ENCODE measurements at places on chromosomes 5 and 9. TPM values are rescaled to one million over a fixed set of nuclear protein-coding genes. Genes with fewer than 3 reads are reported as not detected.

Gene GGTA1
- total RNA-seq = not detected

Gene DROSHA
- total RNA-seq = 73.5 TPM

Gene CCNO
- total RNA-seq = 12.1 TPM

Gene IFNA21
- total RNA-seq = not detected

- no peak for DNase-seq
- no peaks in the 10 kb centered on the region for H3K36me3 ChIP-seq
- H3K27me3 ChIP-seq = no peaks in the 10 kb centered on the region
Measured at GRCh38 chr9:38347946-38348345, 44.6 kb upstream of the ALDH1B1 start.

DNA sequence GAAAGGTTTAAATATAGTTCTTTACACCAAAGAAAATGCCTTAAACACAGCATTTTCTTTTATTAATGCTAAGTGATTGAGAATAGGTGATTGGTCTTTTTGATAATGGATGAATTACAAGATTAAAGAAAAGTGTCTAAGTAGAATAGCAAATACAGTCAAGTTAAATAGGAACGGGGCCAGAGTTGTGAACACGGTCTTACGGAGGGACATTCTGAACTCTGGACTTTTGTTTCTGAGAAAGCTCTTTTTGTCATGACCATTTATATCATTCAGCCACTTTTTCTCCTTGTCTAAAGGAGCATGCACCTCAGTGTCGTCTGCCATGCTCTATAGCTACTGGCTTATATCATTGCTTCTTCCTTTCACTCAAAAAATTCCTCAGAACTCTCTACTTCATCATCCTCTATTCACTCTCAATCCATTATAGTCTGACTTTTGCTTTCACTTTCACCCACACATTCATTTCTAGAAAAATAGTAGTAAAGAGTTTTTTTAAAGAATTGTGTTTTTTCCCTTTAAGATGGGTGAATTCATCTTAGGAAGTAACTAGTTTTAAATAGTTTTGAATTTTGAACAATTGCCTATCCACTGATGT, 263.0 kb upstream of the FBXL7 start:
- H3K4me1 ChIP-seq = no peaks in the 10 kb centered on the region
- H3K4me3 ChIP-seq = no peak overlapping the region
- H3K27ac ChIP-seq = no peak overlapping the region
- no peaks in the 10 kb centered on the region for H3K36me3 ChIP-seq
- no peaks in the 10 kb centered on the region for H3K27me3 ChIP-seq
- no peak for DNase-seq

- H3K27ac ChIP-seq = no peak overlapping the region
- H3K27me3 ChIP-seq = no peaks in the 10 kb centered on the region
Measured at GRCh38 chr5:16563686-16564085, 53.1 kb downstream of the RETREG1 start.

GRCh38 chr9:113614843-113615648, 151.5 kb downstream of the RGS3 start:
- peaks cover 14% of the 10 kb centered on the region for H3K4me1 ChIP-seq
- no peak overlapping the region for H3K27ac ChIP-seq
- no peak overlapping the region for H3K4me3 ChIP-seq
- H3K36me3 ChIP-seq = no peaks in the 10 kb centered on the region
- no peak for DNase-seq
- H3K27me3 ChIP-seq = no peaks in the 10 kb centered on the region

DNA sequence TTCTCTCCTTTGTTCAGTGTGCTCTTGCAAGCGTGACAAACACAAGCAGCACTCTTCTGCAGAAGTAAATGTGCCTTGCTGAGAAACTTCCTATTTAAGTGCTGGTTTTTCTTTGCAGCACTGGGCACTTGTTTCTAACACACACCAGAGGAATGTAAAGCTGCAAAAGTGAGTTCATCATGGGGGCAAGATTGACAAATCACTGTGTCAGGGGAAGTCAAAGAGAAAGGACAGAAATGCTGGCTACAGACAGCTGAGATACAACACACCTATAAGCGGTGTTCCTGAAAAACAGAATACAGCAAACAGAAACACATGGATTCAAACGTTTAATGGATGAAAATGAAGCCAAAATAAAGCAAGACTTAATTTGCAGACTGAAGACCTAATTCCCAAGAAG, 19.6 kb downstream of the ROR2 start:
- H3K27ac ChIP-seq = no peak overlapping the region
- no peak overlapping the region for H3K4me3 ChIP-seq
- no peak for DNase-seq

DNA sequence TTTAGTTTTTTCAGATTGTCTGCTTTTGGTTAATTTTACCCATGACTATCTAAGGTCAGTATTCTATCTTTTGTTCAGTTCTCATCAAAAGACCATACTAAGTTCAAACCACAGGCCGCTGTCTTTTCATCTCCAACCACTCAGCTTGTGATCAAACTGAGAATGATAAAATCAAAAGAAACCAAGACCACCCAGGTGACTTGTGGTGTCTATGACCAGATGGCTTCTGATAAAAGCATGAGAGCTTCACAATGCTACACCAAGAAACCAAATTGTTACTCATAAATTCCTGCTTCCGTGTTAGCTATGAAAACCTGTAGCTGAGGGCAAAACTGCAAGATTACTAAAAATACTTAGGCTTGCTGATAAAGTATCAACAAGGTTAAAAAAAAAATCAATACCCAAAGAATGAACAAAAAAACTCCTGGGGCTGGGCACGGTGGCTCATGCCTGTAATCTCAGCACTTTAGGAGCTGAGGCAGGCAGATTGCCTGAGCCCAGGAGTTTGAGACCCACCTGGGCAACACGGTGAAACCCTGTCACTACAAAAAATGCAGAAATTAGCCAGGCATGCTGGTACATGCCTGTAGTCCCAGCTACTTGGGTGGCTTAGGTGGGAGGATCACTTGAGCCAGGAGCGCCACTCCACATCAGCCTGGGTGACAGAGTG, 25.8 kb upstream of the GPX8 start:
- no peak overlapping the region for H3K27ac ChIP-seq
- no peaks in the 10 kb centered on the region for H3K4me1 ChIP-seq
- H3K36me3 ChIP-seq = no peaks in the 10 kb centered on the region
- DNase-seq = no peak
- no peak overlapping the region for H3K4me3 ChIP-seq
- peaks cover 11% of the 10 kb centered on the region for H3K27me3 ChIP-seq

DNA sequence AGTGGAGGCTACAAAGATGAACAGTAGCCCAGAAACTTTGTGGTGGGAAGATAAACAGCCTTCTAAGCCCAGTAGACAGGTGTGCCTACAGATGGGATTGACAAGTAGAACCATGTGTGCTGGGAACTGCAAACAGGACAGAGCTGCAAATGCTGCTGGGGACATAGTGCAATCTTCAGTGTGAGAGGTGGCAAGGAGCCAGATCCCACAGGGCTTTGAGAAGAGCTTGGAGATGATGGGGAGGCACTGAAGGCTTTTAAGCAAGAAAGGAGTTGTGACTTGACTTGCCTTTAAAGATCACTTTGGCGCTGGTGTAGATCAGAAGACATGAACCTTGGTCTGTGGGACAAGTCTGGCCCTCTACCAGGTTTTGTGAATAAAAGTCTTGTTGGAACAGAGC, 675.2 kb downstream of the ACTL7B start:
- no peak for DNase-seq
- no peaks in the 10 kb centered on the region for H3K36me3 ChIP-seq
- no peak overlapping the region for H3K27ac ChIP-seq

DNA sequence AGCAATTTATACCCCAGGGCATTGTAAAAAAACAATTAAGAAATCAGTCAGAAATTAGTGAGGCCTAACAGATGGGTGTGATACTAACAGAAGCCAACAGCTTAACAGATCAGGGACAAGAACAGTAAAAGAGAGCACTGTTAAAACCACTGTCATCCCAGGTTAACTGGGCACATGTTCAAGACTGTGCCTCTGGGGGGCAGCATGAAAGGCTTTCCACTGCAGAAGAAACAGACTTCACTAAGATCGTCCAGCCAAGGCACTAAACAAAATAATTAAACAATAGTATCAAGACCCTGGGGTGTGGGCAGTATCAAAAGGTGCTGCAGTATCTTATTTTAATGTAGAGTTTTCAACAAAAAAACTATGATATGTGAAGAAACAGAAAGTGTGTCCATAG, 43.5 kb downstream of the FBN2 start:
- no peaks in the 10 kb centered on the region for H3K27me3 ChIP-seq
- DNase-seq = no peak
- H3K4me1 ChIP-seq = no peaks in the 10 kb centered on the region
